ENCODE measurements at places on chromosomes 16 and 17.

DNA sequence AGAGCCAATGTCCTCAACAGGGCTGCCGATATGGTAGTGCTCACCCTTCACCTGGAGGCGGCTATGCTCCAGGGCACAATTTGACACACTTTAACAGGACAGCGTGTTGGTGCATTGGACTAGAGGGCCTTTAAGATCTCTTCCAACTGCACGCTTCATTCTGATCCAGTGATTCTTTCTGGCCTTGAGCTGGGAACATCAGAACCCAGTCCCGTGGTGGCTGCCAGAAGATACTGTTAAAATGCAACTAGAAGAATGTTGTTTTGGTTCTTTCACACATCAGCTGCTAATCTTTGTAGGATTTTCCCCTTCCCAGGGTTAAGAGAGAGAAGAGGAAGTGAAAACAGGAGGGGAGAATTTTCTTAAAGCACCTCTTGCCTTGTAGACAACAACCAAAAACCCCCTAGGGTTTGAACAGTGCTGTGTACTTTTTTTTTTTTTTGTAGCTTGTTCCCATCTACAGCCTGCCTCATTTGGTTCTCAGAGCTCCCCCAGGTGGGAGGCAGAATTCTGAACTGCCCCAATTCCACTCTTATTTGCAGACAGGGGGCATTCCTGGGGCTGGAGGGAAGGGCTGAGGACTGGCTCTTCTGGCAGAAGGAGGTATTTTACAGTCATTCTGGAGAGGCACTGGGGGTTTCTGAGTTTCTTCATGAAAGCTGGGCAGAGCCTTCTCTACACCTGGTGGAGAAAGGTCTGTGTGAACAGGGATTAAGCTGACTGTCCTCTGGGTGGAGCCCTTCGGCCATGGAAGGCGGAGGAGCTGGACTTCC, 32.4 kb downstream of the SMARCE1 start:
- peak; percentile 73 for DNase-seq

DNA sequence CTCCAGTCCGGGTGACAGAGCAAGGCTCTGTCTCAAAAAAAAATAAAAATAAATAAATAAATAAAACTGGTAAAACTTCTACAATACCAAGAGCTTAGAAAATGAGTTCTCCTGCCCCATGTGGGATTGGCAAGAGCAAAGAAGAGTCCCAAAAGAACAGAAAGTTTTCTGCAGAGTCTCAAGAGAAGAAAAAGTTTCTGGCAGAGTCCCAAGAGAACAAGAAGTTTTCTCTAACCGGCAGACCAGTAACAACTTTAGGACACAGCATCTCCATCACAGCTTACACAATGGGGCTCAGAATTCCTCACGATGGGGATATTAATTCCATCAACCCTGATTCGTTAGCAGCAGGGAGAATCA, 1.1 kb downstream of the SLC39A11 start:
- no peak for DNase-seq

DNA sequence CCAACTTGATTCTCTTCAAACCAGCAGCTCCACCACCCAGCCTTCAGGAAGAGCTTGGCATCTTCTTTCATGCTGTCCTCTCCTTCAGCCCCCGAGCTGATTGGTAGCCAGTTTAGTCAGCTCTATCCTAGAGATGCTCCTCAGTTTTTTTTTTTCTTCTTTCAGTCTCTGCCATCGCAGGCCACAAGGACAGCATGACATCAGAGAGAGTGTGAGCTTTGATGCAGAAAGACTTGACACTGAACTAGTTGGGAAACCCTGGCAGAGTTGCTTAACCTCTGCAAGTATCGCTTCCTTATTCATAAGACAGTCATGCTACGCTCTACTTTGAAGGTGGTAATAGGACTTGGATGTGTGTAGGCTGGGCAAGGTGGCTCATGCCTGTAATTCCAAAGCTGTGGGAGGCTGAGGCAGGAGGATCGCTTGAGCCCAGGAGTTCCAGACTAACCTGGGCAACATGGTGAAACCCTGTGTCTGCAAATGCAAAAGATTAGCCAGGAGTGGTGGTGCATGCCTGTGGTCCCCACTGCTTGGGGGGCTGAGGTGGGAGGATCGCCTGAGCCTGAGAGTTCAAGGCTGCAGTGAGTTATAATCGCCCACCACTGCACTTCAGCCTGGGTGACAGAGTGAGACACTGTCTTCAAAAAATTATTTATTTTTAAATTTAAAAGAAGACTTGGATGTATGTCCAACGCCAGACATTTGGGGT, 2.6 kb downstream of the CD300LB start:
- DNase-seq, result no peak

DNA sequence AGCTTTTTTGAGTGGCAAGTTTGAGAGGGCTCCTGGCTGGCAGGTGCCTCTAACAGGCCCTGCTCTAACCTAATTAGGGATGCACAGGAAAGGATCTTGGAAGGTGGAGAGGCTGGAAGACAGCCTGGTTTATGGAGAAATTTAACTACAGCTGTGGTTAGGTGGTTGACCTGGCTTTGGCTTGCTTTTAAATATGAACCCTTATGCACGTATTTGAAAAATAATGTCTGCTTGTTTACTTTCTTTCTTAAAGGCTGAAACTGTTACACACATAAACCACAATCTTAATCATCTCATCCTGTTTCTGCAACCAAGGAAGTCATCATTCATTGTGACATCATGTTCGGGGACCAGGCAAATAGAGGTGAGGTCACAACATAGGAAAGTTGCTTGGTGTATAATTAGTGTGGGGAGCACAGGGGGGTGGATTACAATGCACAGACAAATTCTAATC, 23.1 kb upstream of the DHRS13 start:
- DNase-seq, result no peak

GRCh38 chr17:49021095-49021767, 24.0 kb downstream of the IGF2BP1 start:
- no peak for DNase-seq

GRCh38 chr17:51046514-51047384, 73.9 kb downstream of the SPAG9 start:
- peak; percentile 95 for DNase-seq

- DNase-seq, result peak; percentile 65
These were observed 53.6 kb downstream of the C17orf67 start for GRCh38 chr17:56779898-56780777.

DNA sequence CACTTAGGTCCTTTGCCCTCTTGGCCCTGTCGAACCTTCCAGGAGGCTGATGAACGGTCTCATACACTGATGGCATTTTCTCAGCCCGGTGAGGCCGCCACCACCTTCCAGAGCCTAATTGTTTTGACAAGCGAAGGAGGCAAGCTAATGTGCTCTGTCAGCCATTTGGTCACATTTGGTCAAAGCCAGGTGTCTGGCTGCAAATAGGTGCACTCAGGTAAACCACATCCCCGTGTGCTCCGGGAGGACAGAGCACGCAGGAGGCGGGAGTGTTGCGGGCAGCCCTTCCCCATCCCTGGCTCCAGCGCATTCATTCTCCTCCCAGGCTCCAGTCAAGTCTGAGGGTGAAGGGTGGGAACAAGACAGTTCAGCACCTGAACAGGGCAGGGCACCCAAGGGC, 240.1 kb downstream of the MSI2 start:
- DNase-seq, result no peak

DNA sequence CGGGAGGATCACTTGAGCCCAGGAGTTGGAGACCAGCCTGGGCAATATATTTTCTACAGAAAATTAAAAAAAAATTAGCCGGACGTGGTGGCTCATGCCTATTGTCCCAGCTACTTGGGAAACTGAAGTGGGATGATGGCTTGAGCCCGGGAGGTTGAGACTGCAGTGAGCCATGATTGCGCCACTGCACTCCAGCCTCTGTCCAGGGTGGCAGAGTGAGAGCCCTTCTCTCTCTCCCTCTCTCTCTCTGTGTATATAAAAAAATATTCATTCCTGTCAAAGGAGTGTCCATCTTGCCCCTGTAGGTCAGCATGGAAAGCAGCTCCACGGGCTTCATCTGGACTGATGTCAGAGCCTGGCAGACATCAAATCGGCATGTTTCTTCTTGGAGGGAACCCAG, 31.2 kb downstream of the MGAT5B start:
- no peak for DNase-seq

DNA sequence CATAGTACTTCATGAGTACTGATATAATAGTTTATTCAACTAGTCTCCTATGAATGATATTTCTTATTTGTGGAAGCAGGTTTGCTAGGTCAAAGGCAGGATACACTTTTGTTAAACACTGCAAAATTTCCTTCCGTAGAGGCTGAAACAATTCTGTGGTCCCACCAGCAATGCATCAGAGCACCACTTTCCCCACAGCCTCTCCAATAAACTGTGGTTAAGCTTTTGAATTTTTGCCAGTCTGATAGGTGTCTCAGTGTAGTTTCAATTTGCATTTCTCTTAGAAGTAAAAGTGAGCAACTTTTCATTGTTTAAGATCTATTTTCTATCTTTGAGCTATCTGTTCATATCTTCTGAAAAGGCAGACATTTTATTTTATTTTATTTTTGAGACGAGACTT, 36.4 kb upstream of the CORO6 start:
- no peak for DNase-seq

DNA sequence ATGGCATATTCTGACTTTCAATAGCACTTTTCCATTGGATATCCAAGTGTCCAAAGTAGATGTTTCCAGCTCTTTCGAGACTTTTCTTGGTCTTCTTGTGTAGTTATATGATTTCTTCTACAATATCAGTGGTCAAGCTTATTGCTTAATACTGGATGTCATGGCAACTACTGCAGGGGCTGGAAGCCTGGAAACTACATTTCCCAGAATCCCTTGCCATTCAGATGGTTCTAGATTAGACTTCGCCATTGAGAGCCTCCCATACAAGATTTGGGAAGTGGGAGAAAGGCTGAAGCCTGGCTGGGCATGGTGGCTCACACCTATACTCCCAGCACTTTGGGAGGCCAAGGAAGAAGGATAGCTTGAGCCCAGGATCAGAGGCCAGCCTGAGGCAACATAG, 153.6 kb downstream of the C16orf95 start:
- DNase-seq, result no peak

GRCh38 chr16:1858189-1858865, 13.6 kb downstream of the MEIOB start:
- DNase-seq, result no peak

GRCh38 chr17:63189930-63190329, 223.9 kb downstream of the TANC2 start:
- DNase-seq, result no peak

GRCh38 chr17:78210111-78210510, 3.9 kb upstream of the BIRC5 start:
- DNase-seq, result no peak

GRCh38 chr17:74623693-74624093, at the start of gene CD300E:
Gene CD300E (minus strand): TSS chr17:74623738. CDS start chr17:74623621, 117 bp downstream.
- no peak for DNase-seq

DNA sequence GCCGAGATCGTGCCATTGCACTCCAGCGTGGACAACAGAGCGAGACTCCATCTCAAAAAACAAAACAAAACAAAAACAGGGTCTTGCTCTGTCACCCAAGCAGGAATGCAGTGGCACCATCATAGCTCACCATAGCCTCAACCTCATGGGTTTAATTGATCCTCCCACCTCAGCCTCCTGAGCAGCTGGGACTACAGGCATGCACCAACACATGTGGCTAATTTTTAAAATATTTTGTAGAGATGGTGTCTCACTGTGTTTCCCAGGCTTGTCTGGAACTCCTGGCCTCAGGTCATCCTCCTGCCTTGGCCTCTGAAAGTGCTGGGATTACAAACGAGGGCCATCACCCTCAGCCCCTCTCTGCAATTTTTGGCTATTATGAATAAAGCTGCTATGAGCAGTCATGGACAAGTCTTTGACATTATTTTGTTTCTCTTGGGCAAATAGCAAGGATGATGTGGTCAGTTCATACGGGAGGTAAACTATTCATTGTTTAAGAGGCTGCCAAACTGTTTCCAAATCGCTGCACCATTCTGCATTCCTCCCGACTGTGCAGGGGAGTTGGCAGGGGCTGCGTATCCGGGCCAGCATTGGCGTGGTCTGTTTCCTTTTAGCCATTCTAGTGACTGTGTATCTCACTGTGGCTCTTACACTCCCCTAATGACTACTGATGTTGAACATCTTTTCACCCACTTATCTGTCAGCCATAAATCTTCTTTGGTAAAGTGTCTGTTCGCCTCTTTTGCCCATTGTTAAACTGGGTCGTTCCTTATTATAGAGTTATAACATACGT, 21.1 kb downstream of the EIF4A3 start:
- no peak for DNase-seq

DNA sequence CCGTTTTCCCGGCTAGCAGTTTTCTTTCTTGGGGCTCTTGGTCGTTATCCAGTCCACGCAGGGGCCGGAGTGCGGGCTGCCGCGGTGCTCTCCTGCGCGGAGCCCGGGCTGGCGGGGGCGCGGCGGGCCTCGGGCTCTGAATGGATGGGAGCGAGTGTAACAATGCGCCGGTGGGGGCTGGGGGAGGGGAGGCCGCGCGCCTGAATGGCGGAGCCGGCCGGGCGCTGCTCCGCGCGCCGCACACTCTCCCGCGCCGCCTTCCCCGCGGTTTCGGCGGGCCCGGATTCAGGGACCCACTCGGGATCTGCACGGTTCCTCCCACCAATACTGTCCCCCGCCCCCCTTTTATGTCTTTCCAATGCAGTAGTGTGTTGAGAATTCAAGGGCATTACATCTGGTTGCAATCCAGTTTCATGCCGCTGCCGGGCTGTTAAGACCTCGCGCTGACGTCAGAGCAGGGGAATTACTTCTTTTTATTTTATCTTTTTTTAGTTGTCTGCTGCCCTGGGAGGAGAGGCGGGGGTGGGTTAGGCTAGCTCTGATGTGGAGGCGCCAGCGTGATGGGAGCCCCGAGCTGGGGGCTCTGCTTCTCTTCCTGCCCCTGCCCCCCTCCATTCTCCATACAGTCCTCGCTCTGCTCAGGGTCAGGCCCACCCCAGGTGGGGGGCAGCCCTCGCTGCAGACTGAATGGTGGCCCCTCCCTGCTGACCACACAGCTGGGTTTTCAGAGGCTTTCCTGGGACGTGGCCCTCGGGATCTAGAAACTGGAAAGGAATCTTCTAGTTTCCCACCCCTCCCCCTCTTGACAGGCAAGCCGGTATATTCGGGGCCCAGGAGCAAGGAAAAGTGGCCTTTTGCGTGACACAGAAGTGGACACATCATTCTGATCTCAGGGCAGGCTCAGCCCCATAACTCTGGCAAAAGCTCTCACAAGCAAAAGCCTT, 1.8 kb downstream of the RAI1 start:
- peak; percentile 68 for DNase-seq

DNA sequence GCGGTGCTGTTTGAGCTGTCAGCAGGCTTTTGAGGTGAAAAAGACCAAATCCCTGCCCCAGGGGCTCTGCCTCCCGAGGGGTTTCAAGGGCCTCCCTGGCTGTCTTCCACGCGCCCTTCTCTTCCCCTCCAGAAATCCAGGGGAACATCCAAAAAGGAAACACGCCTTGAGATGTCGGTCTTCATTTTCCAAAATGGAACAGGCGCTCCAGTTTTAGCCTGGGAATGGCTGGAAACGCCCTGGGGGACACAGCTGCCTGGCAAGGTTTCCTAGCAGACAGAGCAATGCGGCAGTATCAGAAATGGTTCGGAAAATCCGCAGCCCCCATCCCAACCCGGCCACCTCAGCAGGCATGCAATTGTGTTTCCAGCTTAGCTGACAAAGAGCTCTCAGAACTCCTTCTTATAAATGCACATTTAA, 16.6 kb upstream of the LITAF start:
- DNase-seq, result no peak

- DNase-seq, result no peak
These were observed 5.0 kb downstream of the TP53I13 start for GRCh38 chr17:29573558-29573869.

GRCh38 chr17:49191409-49191916, 18.9 kb downstream of the GNGT2 start:
- no peak for DNase-seq
